ENCODE measurements at places on chromosomes 1 and 21.

DNA sequence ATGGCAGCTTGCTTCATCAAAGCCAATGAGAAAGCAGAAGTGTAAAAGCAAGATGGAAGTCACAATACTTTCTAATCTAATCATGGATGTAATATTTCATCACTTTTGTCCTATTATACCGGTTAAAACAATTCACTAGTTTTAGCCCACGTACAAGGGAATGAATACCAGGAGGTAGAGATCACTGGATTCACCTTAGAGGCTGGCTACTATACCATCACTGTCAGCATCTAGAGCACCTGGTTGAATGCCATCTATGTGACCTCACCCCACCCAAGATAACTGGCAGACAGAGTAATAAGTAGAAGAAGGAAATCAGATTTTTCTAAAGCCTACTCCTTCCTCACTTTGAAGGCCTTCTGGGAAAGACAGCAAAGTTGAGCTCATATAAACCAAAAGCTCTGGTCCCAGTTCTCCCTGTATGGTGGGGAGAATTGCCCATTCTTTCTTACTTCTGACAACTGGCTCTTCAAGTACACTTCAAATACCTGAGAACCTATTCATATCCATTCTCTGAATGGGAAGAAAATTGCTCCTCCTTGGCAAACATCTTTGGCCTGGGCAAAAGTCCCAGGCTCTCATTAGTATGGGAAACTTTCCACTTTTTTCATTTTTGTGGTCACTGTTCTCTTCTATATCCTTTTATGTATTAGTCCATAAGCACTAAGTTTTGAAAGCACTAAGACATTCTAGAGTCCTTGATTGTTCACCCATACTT, 24.8 kb downstream of the HSD3B1 start:
- DNase-seq, result no peak

GRCh38 chr21:30561264-30561895, at the start of gene KRTAP19-7:
Gene KRTAP19-7 (minus strand): TSS chr21:30561314. CDS start chr21:30561289, 25 bp downstream.
- no peak for DNase-seq

- DNase-seq, result no peak
Observed at GRCh38 chr1:234780531-234781162, 170.7 kb upstream of the IRF2BP2 start.

DNA sequence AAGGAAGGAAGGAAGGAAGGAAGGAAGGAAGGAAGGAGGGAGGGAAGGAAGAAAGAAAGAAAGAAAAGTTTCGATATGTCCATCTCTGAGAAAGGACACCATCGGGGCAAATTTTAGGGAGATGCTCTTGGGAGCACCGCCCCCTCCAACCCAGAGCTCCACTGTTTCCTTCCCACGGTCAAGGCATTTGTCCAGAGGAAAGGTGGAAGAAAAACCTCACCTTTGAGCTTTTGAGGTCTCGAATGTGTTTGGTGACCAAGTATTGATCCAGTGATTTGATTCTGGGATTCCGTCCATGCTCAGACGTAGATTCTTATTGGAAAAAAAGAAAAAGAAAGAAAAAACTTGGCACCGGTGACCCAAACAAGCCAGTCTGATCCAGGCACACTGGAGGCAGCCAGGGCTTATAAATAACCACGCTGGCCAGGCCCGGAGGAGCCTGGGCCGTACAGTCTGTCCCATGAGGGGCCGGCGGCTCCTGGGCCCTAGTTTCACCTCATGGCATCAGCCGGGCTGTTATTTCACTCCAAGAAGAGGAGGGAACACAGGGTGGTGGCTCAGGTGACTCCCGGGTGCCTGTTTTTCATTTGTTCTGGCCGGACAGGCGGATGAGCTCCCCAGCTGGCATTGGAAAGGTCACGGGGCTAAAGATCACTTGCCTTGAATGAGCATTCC, 36.1 kb upstream of the SLC25A33 start:
- no peak for DNase-seq

GRCh38 chr21:15090390-15090789, 25.6 kb upstream of the NRIP1 start:
- DNase-seq, result no peak

DNA sequence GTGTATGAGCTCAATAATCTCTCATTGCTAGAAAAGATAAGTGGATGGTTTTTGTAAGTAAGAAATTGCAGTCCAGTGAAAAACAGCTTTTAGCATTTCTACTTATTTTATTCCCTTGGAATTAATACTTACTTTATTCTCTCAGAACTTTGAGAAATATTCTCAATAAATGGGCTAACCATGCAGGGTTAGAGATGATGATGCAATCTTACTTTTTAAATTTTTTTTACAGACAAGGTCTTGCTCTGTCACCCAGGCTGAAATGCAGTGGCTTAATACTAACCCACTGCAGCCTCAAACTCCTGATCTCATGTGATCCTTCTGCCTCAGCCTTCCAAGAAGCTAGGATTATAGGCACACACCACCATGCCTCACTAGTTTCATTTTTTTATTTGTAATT, 440.8 kb upstream of the ZP4 start:
- no peak for DNase-seq

- no peak for DNase-seq
Observed at GRCh38 chr1:245748646-245749045, 593.9 kb downstream of the KIF26B start.

GRCh38 chr1:7049913-7050625, 264.8 kb downstream of the CAMTA1 start:
- no peak for DNase-seq

- DNase-seq, result no peak
Observed at GRCh38 chr21:42537106-42537742, 23.6 kb downstream of the SLC37A1 start.

- no peak for DNase-seq
Observed at GRCh38 chr1:60924964-60925798, 157.2 kb upstream of the NFIA start.
